Breast epithelium (tissue), 4 donors: ENCODE measurements at places on chromosomes 11 and 22. TPM values are rescaled to one million over a fixed set of nuclear protein-coding genes. Genes with fewer than 3 reads are reported as not detected.
A peak's percentile ranks its signal among the peaks of the same experiment; 100 is the strongest.

DNA sequence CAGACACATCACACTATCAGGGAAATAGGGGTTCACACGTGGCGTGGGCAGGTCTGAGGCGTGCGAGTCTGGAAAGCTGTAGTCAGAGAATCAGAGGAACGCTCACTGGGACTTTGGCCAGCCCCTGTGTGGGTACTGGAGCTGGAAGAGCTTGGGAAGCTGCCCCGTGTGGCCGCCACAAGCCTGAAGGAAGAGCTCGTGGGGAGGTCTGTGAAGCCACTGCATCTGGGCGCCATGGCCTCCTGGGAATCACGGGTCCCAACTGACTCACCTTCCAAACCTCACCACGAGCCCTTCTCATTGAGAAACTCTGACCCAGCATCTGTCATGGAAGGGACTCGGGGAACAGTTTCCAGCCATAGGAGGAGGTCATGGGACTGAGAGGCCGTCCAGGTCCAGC, 5.9 kb upstream of the MRGPRF start:
- DNase-seq: no peak

GRCh38 chr11:47977623-47978022, 2.7 kb upstream of the PTPRJ start:
- no peak for DNase-seq

DNA sequence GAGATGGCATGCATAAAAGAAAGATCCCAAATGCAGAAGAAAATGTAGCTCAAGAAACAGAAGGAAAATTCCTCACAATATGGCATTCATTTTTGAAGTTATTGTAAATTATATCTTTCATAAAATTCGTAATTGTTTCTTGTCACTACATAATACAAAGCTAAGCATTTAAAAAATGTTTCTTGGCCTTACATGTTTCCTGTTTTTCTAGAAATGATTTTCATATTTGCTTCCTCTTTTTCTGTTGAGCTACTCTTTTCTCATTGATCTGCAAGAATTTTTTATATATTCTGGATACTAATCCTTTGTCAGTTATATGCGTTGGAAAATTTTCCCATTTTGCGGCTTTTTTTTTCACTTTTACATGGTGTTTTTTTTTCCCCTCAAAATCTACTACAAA, 48.0 kb downstream of the ENTHD1 start:
- DNase-seq: no peak

DNA sequence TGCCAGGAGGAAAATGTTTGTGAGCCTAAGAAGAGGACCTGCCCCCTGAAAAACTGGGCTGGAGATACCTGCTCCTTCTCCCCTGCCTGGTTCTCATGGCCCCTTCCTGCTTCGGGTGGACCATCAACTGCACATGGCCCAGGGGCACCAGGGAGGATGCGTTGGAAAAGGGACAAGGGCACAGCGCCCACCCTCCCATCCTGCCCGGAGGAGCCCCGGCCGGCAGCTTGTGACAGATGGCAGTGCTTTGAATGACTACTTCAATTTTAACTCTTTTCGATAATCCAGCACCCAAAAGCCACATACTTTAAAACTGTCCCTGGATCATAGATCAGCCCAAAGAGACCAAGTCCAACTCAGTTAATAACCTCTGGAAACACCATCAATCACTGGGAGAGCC, 135.8 kb upstream of the NECTIN1 start:
- DNase-seq: no peak

GRCh38 chr22:41833369-41834004, 582 bp downstream of the SREBF2 start:
- DNase-seq: peak; percentile 59

- no peak for DNase-seq
Observed at GRCh38 chr11:107961480-107961879, 33.2 kb downstream of the RAB39A start.

- DNase-seq: no peak
Observed at GRCh38 chr11:122209619-122210366, 93.8 kb upstream of the BLID start.

GRCh38 chr22:47202819-47203553, 440.5 kb downstream of the TBC1D22A start:
- peak; percentile 2 for DNase-seq

DNA sequence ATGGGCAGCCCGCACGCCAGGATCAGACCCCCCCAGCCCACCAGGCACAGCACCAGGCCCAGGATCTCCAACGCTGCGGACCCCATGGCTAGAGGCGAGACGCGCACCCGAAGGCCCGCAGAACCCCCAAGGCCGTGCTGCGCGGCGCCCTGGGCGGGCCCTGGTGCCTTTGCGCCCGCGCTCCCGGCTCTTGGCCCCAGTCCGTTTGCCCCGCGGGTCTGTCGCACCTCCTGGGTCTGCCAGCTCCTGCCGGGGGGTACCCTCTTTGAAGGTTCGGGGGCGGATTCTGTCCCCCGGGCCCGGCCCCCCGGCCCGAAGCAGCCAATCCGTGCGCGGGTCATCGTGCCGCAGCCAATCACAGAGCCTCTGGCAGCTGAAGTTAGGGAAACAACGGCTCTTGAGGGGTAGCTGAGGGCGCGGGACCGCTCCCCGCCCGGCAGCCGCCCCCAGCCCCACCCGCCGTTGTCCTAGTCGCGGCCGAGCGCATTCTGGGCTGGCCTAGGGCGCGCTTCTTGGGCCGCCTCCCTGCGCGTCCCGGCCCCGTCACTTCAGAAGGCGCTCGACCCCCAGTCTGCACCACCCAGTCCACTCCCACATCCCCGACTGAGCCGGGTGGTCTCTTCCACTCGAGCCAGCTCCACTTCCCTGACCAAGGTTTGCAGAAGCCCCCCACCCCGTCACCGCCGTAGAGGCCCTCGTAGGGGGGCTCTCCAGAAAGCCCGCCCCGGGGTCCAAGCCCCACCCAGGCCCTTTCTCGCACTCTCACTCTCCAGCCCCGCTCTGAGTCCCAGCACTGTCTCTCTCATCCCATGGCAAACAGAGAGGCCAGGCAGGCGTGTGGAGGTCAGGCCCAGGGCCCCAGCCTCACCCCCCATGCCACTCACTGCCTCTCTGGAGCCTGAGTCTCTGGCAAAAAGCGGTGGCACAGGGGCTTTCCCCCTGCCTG, at the start of gene CLDN5:
Gene CLDN5 (minus strand): TSS at position 241 of the 946 bp plus-strand sequence. CDS start 155 bp downstream, at position 86.
- no peak for DNase-seq

DNA sequence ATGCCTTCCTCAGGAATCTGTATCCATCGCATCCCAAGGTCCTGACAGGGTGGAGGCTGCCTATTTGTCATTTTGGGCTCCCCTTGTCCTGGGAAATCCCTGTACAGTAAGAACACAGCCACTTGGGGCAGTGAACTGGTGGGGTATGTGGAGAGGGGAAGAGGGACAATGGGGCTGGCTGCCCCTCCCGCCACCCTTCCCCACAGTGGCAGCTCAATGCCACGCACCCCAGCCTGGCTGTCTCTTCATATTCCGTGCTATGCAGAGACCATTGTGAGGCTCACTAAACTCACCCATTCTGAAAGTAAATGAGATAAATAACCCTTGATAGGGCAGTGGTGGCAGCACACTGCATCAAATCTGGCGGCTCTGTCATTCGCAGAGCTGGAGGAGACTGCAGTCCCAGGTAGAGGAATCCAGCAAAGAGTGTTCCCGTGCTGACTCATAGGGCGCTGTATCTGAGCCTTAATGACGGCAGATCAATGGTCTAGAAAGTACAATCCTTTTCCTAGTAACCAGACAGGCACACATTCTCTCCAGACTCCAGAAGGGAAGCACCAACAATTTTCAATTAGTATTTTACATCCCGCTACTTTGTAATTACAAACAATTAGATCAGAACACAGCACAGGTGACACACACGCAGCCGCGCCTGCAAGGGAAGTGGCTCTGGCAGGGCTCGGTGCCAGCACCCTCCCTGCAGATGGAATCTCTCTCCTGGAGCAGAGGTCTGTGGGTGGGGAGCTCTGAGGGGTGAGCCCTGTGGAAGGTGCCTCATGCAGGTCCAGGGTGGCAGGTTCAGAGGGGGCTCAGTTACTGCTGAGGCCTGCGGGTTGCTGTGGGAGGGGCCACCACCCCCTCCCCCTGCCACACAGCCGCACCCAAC, 167.9 kb upstream of the B3GAT1 start:
- peak; percentile 50 for DNase-seq

DNA sequence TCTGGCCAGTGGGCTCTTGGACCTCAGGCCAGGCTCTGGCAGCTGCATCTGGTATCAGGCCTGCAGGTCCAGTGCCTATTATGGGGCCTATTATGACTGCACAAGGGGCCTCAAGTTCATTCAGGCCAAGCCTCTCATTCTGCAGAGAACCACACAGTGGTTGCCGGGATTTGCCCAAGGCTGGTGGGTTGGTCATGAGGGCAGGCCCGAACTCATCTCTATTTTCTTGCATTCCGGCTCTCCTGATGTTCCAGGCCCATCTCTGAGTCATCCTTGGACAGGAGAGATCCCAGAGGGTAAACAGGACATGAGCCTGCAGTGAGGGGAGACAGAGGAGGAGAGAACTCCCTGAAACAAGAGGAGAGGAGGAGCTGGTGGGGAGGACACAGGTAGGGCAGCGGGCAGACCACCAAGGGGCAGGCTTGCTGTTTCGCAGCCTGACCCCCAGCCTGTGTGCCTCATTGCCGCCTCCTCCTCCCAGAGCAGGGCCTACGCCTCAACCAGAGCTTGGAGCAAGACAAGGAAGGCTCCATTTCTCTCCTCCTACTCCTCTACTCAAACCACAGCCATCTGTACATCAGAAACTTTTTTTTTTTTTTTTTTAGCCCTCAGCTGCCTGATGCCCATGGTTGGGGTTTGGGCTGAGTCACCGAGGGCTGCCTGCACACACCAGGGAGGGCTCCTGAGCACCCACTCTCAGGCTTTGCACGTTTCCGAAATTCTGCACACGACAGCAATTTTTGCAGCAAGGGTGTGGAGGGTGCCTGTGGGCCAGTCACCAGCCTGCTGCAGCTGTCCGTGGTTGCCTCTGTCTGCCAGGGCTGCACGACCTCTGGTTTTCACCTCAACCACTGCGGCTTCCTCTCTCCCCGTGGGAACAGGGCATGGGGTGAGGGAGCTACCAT, 12.7 kb upstream of the TREH start:
- DNase-seq: peak; percentile 79

- peak; percentile 37 for DNase-seq
Observed at GRCh38 chr22:23098718-23099530, 28.6 kb downstream of the GNAZ start.

DNA sequence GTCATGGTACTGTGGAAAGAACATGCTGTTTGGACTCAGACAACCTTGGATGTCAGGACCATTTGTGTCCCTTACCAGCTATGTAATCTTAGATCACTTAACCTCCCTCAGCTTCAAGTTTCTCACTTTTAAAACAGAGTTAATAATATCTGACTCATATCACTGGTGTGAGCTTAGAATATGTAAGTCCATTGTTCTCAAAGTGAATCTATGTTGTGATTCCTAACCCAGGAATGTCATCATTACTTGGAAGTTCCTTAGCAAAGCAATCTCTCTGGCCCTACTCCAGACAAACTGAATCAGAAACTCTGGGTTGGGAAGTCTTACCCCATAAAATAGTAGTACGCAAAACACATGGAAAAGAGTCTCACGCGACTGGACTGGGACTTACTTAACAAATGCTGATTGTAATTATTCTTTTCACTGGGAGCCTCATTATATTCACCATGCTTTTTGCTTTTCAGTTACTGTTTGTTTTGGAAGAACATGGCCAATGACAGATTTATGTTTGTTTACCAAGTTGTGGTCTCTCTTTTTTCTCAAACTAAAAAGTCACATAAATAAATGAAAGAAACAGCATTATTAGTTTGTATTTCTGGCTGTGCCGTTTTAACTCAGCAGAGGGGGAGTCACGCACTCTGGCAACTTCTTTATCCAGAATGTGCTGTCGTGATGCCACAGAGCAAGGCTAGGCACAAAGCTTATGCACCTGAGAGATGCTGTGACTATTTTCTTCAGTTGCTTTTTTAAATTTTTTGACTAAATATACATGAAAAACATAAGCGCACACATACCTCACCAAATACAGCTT, 217.7 kb upstream of the CTSC start:
- peak; percentile 17 for DNase-seq

DNA sequence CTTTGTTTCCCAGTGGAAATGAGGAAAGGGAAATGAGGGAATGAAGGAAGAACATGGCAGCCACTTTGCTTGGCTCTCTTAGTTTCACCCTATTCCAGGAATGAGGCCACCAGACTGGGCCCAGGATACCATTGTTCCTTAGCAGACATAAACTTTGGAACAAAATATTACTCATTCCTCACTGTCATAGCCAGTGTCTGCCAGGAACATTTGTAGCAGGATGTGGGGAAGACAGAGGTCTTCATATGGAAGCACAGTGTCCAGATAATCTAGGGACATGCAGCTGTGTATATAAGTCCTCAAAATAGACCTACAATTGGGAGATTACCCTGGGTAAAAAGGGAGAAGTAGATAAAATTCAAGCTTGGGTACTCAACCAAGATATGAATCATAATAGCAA, 15.2 kb upstream of the FUT4 start:
- DNase-seq: no peak

DNA sequence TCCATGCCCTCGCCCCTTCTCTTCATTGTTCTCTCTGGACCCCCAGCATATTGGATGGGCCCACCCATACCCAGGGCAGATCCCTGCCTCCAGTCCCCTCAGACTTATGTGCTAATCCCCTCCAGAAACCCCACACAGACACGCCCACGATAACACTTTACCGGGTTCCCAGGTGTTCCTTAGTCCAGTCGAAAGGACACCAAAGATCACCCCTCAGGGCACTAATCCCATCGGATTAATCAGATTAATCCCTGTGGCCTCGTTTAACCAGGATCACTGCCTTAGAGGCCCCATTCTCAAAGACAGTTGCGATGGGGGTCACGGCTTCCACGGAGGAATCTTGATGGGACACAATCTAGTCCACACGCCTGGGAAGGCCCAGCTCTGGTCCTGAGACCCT, 80.8 kb downstream of the SHANK2 start:
- no peak for DNase-seq

DNA sequence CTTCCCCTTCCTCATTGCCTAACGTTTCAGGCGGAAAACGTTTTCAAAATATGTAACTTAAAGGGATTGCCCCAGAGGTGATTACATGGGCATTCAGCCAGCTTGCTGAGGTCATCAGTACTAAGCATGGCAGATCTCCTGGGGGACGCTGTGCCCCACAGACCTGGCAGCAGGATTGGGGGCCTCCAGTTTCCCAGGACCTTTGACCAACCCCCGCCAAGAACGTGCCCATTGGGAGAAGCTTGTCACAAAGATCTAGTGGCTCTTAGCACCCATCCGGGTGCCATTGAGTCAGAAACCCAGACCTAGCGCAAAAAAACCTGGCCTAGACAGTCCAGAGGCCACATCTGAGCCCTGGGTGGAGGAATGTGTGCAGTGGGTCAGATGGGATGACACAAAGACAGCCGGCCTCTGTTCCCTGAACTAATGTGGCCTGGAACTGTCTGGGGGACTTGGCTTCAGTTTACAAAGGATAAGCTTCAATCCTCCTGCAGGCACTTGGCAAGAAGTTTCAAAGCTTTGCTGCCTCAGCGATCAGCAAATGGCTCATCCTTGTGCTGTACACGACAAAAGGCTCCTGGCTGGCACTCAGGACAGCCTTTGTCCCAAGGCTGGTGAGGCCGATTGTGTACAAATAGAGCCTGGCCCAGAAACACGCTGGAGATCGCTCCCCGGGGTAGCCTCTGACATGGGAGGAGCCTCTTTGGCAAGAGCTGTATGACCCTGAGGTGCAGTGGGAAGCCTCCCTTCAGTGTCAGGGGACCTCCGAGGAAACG, 9.5 kb downstream of the C1QTNF6 start:
- no peak for DNase-seq

Gene GVQW3
- 1.3 TPM for total RNA-seq

Gene SCGB1D1
- not detected for total RNA-seq

Gene PLAAT3
- total RNA-seq: 527 TPM

Gene KCNK4
- 2.3 TPM for total RNA-seq

Gene HYOU1
- 73.7 TPM for total RNA-seq
